Activated T-cell treated with anti-CD3 and anti-CD28 coated beads, Interleukin-2, amount 50 U/mL, for 1 hour (primary cell): ENCODE measurements at places on chromosomes 11 and 22.

DNA sequence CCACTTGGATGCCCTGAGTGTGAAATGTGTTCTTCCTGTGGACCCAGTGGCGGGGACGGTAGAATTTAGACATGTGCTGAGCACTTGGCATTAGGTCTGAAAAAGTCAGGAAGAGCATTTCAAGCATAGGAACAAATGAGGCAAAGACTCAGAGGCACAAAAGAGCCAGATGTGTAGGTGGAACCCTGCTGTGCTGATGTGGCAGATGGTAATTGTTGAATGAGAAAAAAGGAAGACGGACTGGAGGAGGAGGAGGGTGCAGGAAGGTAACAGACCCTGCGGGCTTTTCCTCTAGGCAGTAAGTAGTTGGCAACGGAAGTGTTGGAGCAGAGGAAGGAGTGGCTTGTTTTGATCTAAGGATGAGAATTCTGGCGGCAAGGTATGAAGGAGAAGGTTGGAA lies 985.8 kb downstream of the TBC1D22A start:
- no peak for DNase-seq

DNA sequence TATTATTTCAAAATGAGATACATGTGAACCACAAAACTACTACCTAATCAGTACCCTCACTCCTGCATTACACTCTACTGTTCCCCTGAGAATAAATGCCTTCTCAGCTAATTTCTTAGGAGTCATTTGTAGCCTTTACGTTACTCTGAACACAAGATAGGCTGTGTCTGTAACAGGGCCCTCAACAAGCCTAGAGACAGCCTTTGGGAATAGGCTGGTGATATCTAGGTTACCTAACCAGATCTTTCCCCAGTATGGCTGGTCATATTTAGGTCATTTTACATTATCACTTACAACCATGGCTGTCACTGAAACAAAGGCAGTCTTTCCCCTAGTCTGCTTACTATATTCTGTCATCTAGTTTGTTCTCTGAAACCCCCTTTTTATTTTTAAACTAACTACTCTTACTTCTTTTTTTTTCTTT lies 14.2 kb downstream of the ATM start:
- no peak for DNase-seq

- no peak for DNase-seq
These were observed 131.4 kb downstream of the DCDC1 start for GRCh38 chr11:31237819-31238760.

- no peak for DNase-seq
These were observed 5.9 kb downstream of the FAM118B start for GRCh38 chr11:126217491-126217890.

DNA sequence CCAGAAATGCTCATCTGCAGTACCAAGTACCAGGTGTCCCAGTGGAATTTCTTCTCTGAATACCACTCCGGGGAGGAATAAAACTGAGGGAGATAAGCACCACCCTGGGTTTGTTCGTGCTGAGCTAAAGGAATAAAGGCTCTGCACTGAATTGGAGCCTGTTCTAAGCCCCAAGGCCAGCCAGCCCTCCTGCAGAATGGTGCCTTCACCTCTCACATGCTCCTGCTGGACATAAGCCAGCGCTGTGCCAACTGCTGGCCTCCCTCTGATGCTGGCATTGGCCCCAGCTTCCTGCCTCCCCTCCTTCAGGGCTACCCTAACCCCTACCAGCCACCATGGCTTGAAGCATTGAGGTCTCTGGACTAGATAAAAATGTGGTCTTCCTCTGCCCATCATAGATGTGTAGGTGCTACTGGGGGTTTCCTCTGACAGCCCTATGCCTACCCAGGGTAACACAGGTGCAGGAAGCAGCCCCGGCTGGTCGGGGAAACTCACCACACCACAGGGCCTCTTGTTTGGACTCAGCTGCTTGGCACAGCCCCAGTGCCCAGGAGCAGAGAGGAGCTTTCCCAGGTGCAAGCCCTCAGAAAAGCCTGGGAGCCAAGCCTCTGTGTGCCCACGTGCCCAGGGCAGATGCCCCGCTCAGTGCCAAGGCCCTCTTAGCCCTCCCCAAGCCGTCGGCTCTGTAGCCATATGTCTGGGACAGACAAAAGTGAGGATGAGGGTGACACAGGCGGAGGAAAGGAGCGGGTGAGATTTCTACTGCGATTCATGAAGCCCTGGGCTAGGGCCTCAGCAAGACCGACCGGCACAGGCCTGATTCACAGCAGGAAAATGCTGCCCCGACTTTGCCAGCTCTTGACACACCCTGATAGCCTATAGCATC lies 34.1 kb upstream of the JAM3 start:
- no peak for DNase-seq

- DNase-seq = no peak
These were observed 63.8 kb downstream of the RBX1 start for GRCh38 chr22:41015003-41015402.

- DNase-seq = no peak
These were observed 199.9 kb downstream of the MAML2 start for GRCh38 chr11:96143041-96143521.

GRCh38 chr11:128733440-128734102 lies 39.7 kb downstream of the FLI1 start:
- DNase-seq = no peak

DNA sequence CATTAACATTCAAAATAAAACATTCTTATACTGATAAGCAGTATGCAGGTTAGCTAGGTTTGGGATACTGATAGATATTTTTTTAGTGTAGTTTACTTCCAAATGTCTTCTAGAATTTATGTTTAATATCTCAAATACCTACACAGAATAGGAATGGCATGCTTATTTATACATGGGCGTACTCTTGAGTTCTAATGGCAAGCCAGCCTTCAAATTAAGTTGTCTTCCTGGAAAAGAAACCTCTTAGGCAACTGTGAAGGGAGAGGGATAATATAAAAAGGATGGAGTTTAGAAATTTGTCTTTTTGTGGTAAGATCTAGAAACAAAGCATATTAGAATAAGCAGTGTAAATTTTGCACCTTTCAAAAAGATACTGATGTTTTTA lies 65.4 kb downstream of the MTMR3 start:
- no peak for DNase-seq

DNA sequence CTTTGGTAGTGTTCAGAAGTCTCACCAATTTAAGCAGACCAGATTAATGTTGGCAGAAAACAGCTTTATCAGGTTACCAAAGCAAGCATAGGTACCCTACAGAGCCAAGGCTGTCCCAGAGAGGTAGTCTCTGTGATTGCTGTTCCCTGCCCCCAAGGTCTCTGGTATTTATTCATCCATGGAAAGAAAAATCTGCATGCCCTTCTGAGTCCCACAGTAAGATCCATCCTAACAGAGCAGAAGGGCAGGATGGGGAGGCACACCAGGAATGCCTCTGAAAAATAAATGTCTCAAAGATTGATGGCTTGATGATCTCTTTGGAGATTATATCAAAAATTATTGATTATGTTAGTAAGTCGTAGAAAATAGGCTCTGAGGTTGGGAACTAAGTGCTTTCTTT lies 122.8 kb downstream of the FAT3 start:
- DNase-seq = no peak

DNA sequence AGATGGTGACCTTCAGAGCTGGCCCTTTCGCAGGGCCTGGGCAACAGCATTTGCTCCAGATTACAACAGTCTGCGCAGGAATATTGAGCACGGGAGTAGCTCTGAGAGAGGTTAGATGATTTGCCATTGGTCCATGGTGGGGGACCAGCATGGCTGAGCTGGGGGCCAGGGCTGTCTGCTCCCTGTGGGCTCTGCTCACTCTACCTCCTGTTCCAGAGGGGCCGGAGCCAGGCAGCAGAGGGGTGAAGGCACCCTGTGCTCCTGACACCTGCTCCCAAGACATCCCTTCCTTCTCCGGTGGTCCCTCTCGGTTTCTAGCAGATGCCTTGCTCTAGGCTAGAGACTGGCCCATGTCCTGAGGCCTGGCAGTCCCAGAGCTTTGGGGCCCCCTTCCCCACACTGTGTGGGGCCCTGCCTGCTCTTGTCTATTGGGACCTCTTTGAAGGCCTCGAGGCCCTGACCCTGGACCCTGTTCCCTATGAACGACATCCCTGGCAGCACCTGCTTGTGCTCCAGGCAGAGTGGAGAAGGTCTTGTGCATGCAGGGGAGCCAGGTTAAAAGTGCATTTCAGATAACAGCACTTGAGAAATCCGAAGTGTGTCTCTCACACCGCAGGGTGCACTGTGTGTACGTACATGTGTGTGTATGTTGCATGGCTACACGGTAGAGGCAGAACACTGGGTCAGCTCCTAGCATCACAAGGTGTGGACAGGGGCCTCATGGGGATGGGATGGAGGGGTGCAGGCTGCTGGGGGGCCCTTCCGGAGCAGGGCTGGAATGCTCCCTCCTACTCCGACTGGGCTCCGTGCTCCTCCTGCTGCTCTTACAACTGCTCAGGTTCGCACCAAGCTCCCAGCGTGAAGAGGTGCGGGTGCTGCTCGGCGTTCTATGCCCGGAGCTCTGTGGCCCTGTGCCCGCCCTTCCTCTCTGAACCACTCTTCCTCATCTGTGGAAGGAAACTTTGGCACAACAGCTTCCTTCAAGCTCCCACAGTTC lies 123.3 kb upstream of the B3GAT1 start:
- DNase-seq = no peak

GRCh38 chr22:43094085-43094484 lies 4.9 kb upstream of the TTLL1 start:
- DNase-seq = no peak

DNA sequence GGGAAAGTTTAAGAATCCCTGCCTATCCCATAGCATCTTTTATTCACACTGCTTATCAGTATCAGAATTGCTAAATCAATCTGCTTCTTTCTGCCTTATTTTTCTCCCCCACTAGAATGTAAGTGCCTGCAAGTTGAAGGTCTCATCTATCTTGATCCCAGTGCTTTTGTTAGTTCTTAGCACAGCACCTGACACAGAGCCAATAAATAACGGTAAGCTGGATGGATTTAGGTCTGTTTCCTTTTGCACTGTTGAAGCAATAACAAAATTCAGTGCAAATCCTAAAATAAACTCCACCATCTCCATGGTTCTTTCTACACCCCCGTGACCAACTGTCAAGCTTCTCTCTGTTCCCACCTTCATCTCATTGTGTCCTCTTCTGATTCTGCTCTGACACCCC lies 36.7 kb upstream of the CD44 start:
- DNase-seq = no peak

DNA sequence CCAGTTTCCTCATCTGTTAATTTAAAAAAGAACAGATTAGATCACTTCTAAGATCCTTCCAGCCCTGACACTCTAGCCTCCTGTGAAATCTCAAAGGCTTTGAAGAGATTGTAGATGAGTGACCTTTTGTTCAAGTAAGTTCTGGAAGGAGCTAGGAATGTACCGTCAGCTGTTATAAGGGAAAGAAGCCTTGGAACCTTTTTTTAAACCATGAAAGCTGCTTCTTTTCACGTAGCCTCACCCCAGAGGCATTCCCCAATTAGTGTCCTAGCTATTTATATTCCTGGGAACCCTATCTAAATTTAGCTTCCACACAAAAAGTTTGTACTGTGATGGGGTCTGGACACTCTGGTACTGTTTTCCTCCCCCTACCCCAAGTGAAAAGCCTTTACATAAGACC lies 35.8 kb upstream of the SLN start:
- DNase-seq = no peak

GRCh38 chr22:28116219-28116673 lies 197.2 kb upstream of the PITPNB start:
- no peak for DNase-seq

GRCh38 chr22:40853333-40853732 lies 3.1 kb downstream of the ST13 start:
- no peak for DNase-seq

GRCh38 chr11:64406221-64406946 lies 47.4 kb downstream of the RPS6KA4 start:
- DNase-seq = no peak

- DNase-seq = no peak
These were observed 114.4 kb upstream of the API5 start for GRCh38 chr11:43197379-43197778.

- DNase-seq = no peak
These were observed 76.0 kb downstream of the MYEOV start for GRCh38 chr11:69369945-69370344.

- DNase-seq = no peak
These were observed 3.7 kb upstream of the PACSIN2 start for GRCh38 chr22:43018615-43019014.

- no peak for DNase-seq
These were observed 155.7 kb downstream of the RRAS2 start for GRCh38 chr11:14203321-14203720.

DNA sequence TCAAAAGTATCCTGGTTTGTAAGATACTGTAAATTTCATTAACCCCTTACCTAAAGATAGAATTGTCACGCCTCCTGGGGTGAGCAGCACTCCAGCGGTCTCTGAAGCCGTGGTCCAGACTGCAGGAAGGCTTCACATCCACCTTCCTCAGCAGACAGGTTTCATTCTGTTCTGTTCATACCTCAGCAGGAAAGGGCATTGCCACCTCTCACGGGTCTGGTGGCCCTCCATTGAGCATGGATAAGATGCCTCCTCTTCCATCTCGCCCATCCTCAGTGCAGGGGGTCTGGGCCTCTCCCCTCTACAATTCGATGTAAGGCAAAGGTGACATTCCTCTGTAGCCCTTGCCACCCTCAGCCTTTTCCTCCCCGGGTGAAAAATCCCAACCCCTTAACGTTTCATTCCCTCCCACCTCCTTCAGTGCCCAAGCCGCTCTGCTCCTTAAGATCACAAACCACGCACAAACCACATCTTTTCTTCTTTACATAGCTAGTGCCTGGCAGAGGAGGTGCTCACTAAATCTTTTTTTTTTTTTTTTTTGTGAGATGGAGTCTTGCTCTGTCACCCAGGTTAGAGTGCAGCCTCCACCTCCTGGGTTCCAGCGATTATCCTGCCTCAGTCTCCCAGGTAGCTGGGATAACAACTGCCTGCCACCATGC lies 28.5 kb downstream of the RPUSD4 start:
- DNase-seq = no peak

GRCh38 chr11:6565988-6566703 lies 37.3 kb downstream of the RRP8 start:
- no peak for DNase-seq

GRCh38 chr22:26460202-26460601 lies 23.4 kb downstream of the HPS4 start:
- DNase-seq = no peak

DNA sequence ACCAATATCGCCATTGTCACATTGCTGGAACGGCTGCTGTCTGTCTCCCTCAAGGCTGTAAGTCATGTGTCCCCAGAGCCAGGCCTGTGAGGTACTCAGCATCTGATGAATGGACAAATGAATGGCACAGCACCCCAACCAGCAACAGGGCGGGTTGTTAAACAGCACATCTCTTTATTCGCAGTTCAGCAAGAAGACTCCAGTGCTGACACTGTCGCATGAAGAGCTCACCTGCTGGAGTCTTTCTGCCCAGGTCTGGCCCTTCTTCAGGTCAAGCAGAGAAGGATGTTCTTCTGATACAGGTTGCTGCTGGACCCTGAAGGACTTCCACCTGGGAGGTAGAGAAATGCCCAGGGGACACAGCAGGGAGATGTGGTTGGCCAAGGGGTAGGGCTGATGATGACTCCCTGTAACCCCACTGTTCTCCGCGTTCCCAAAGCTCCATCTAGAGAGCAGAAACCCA lies 4.8 kb downstream of the SPATA19 start:
- no peak for DNase-seq

GRCh38 chr22:23712256-23712655 lies 21.4 kb downstream of the RGL4 start:
- no peak for DNase-seq

GRCh38 chr11:395866-396265 lies 1.9 kb downstream of the PKP3 start:
- no peak for DNase-seq

GRCh38 chr11:110366291-110366690 lies 63.5 kb upstream of the FDX1 start:
- no peak for DNase-seq

- no peak for DNase-seq
These were observed 24.7 kb downstream of the PC start for GRCh38 chr11:66933531-66933930.
